ENCODE measurements at places on chromosomes 7 and 10.

DNA sequence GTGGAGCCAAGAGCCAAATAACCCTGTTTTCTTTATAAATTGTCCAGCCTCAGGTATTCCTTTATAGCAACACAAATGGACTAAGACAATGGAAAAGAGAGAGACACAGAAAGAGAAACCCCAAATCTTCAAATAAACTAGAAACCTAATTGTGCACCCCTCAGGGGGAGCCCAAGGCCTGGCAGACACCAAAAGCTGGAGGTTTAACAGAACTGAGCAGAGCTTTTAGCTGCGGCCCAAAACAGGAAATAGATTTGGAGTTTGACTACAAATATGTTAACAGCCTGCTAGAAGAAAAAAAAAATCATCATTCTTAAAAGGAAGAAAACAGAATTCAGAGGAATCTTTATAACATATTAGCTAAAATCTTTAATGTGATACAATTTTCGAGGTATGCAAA, 1135.0 kb downstream of the GATA3 start:
- DNase-seq = no peak
- no peak overlapping the region for H3K4me3 ChIP-seq
- H3K36me3 ChIP-seq = no peaks in the 10 kb centered on the region
- no peak overlapping the region for H3K27ac ChIP-seq
- no peaks in the 10 kb centered on the region for H3K4me1 ChIP-seq

DNA sequence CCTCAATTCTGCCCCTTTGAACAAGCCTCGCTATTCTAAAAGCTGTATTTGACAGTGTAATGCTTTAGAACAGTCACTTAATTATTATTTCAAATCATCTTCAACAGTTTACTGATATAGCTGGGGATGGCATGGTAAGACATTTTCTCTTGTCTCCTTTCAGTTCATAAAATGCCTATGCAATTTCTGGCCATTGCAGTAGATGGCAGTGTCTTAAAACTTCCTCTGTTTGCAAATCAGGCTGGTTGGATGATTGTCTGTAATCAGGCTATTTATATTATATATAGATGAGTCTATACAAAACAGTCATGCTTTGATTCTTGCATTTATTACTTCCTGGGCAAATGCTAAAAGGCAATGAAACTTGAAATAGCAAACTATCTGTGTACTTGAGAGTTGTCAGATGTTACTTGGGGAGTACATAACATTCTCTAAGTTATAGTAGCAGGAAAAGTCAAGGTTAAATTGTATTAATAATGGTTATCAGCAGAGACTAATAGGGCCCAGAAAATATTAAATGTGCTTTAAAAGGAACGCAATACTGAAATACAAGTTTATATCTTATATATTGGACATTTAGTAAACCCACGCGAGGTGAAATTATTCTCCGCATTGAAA, 55.5 kb upstream of the LHFPL3 start:
- DNase-seq = peak; percentile 56
- H3K27me3 ChIP-seq = no peaks in the 10 kb centered on the region
- H3K36me3 ChIP-seq = no peaks in the 10 kb centered on the region
- no peaks in the 10 kb centered on the region for H3K4me1 ChIP-seq
- H3K27ac ChIP-seq = no peak overlapping the region

GRCh38 chr7:36021917-36022550, 131.0 kb upstream of the EEPD1 start:
- DNase-seq = no peak
- H3K27ac ChIP-seq = no peak overlapping the region
- no peak overlapping the region for H3K4me3 ChIP-seq
- no peaks in the 10 kb centered on the region for H3K36me3 ChIP-seq
- no peaks in the 10 kb centered on the region for H3K4me1 ChIP-seq

GRCh38 chr10:86644794-86645445, 9.4 kb upstream of the OPN4 start:
- H3K27me3 ChIP-seq = no peaks in the 10 kb centered on the region
- H3K4me3 ChIP-seq = no peak overlapping the region
- H3K27ac ChIP-seq = no peak overlapping the region
- no peaks in the 10 kb centered on the region for H3K36me3 ChIP-seq
- no peaks in the 10 kb centered on the region for H3K4me1 ChIP-seq
- DNase-seq = no peak

DNA sequence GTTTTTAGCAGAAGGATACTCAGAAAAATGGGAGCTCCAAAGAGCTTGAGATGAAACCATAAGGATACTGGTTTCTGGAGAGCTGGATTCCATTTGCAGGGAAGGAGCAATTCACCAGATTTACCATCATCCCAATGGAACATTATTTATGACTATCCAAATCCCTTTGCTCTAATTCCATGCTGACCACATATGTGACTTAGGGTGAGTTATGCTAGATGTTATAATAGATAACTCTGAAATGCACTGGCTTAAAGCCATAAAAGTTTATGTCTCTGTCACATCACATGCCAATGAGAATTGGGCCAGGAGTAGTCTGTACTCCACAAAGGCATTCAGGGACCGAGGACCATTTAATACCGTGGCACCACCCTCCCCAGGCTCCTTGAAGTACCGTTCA, 185.2 kb downstream of the SKIDA1 start:
- peaks cover 6% of the 10 kb centered on the region for H3K4me1 ChIP-seq
- H3K27ac ChIP-seq = no peak overlapping the region
- no peak for DNase-seq
- H3K27me3 ChIP-seq = no peaks in the 10 kb centered on the region
- H3K36me3 ChIP-seq = no peaks in the 10 kb centered on the region
- no peak overlapping the region for H3K4me3 ChIP-seq

- no peaks in the 10 kb centered on the region for H3K4me1 ChIP-seq
- H3K27ac ChIP-seq = no peak overlapping the region
- H3K36me3 ChIP-seq = no peaks in the 10 kb centered on the region
- no peaks in the 10 kb centered on the region for H3K27me3 ChIP-seq
- H3K4me3 ChIP-seq = no peak overlapping the region
These were observed 916.6 kb downstream of the IPMK start for GRCh38 chr10:57351076-57351475.

DNA sequence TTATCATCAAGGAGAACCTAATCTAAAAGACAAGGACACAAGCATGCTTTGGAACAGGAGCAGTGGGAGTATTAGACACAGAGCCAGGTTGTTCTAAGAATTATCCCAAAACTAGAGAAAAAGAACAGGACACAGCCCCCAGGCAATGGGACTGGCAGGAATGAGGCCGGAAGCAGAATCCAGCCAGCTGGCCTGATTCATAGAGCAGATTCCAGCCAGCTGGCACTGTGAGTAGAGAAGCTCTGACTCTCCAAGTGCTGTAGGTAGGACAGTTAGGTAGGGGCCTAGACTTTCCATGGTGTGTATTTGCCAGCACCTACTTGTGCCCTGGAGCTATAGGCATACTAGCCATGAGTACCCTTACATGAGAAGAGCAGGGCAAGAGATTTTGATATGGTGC, 13.3 kb upstream of the RAB18 start:
- no peaks in the 10 kb centered on the region for H3K4me1 ChIP-seq
- no peak for DNase-seq
- H3K36me3 ChIP-seq = no peaks in the 10 kb centered on the region
- H3K27ac ChIP-seq = no peak overlapping the region
- no peak overlapping the region for H3K4me3 ChIP-seq

DNA sequence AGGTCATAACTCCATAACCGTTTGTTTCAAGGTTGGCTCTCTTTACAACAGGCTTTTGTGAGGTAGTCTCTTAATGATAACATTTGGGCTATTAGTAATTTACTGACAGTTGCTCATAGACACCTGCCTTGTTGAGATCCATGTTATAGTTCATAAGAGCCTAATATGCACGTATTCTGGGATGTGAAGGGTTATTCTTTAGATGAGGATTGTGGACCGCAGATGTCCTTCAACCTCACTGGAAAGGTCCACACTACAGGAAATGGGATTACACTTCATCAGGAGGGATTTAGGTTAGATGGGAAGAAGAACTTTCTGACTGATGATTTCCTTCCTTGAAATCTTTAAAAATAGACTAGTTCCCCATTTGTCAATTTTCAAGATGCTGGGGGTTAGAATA, 62.8 kb downstream of the SAMD9 start:
- no peak overlapping the region for H3K4me3 ChIP-seq
- no peaks in the 10 kb centered on the region for H3K4me1 ChIP-seq
- H3K27me3 ChIP-seq = no peaks in the 10 kb centered on the region
- no peak overlapping the region for H3K27ac ChIP-seq
- H3K36me3 ChIP-seq = no peaks in the 10 kb centered on the region

DNA sequence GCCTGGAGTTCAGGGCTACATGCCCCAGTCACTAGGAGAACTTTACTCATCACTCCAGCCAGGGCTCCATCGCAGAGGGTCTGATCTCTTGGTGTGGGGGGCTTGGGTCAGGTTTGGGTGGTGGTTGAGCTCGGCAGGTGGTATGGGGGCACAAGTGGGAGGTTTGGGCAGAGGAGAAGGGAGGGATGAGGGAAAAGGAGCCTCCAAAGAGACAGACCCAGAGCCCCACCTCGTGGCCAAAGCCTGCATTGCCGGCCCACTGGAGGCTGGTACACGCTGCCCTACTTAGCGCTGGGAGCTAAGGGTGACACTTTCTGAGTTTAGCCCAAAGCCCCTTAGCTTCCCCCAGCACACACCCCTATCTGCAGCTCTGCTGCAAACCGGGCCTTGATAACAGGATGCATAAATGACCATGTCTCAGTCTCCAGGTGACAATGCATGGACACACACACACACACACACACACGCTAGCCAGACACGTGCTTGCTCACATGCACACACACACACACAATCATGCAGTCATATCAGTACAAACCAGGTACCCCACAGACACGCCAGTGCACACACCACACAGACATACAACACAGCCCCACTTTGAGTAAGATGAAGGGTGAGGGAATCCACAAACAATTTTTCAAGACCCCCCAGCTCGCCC, 14.7 kb downstream of the LZTS2 start:
- H3K4me1 ChIP-seq = peaks cover 4% of the 10 kb centered on the region
- no peak overlapping the region for H3K4me3 ChIP-seq
- H3K36me3 ChIP-seq = no peaks in the 10 kb centered on the region
- DNase-seq = peak; percentile 68
- no peak overlapping the region for H3K27ac ChIP-seq

- no peak for DNase-seq
- no peak overlapping the region for H3K27ac ChIP-seq
- no peaks in the 10 kb centered on the region for H3K36me3 ChIP-seq
- no peaks in the 10 kb centered on the region for H3K4me1 ChIP-seq
These were observed 103.0 kb upstream of the CARD11 start for GRCh38 chr7:3146571-3147226.

DNA sequence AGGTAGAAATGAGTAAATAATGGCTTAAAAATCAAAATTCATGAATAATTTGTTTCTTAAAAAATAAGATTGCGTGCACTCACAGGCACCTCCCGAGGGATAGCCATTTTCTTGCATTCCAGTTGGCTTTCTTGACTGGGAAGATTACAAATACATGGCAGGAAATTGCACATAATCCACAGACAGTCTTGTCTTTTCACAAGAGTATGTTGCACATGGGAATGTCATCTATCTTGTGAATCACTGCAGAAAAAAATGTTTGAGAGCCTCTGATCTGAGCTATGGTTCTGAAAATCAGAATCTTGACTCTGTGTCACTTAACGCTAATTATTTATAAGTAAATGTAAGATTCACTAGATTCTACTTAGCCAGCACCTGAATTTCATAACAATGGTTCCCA, 74.1 kb upstream of the PRKG1 start:
- no peak overlapping the region for H3K4me3 ChIP-seq
- no peak overlapping the region for H3K27ac ChIP-seq
- no peak for DNase-seq
- H3K27me3 ChIP-seq = no peaks in the 10 kb centered on the region
- H3K36me3 ChIP-seq = no peaks in the 10 kb centered on the region

- no peak overlapping the region for H3K4me3 ChIP-seq
- H3K4me1 ChIP-seq = no peaks in the 10 kb centered on the region
- no peak overlapping the region for H3K27ac ChIP-seq
- DNase-seq = no peak
These were observed 60.3 kb upstream of the NFKB2 start for GRCh38 chr10:102335184-102335583.

GRCh38 chr7:109984729-109985128, 1106.2 kb upstream of the LRRN3 start:
- H3K4me3 ChIP-seq = no peak overlapping the region
- no peaks in the 10 kb centered on the region for H3K27me3 ChIP-seq
- H3K4me1 ChIP-seq = no peaks in the 10 kb centered on the region
- H3K36me3 ChIP-seq = no peaks in the 10 kb centered on the region

GRCh38 chr7:74010407-74010806, 17.6 kb upstream of the ELN start:
- H3K27me3 ChIP-seq = no peaks in the 10 kb centered on the region
- DNase-seq = no peak
- H3K4me1 ChIP-seq = no peaks in the 10 kb centered on the region
- H3K36me3 ChIP-seq = no peaks in the 10 kb centered on the region

- H3K27ac ChIP-seq = no peak overlapping the region
- no peaks in the 10 kb centered on the region for H3K27me3 ChIP-seq
- H3K36me3 ChIP-seq = no peaks in the 10 kb centered on the region
- DNase-seq = no peak
These were observed 334.4 kb downstream of the ADARB2 start for GRCh38 chr10:1402816-1403507.

GRCh38 chr7:130458257-130458656, 17.4 kb upstream of the CEP41 start:
- H3K4me1 ChIP-seq = no peaks in the 10 kb centered on the region
- no peak overlapping the region for H3K27ac ChIP-seq
- DNase-seq = no peak
- H3K36me3 ChIP-seq = no peaks in the 10 kb centered on the region

DNA sequence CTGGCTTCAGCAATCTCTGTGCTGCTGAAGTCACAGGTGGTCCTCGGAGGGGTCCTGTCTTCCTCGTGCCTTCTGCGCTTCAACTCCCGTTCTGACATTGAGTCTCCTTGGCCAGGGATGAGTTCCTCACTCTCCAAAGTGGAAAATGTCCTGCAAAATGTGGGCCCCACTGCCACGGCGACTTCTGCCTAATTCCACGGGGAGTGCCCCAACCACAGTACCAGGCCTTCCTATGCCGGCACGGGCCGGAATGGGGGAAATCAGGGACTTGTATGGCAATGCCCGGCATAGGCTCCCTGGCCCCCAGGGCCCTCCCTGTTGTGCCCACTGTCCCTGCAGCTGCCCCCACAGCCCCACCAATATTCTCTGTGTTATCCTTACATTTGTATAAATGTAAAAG, 420.5 kb downstream of the TCERG1L start:
- no peak for DNase-seq
- no peak overlapping the region for H3K27ac ChIP-seq
- no peak overlapping the region for H3K4me3 ChIP-seq
- H3K27me3 ChIP-seq = no peaks in the 10 kb centered on the region
- no peaks in the 10 kb centered on the region for H3K36me3 ChIP-seq
